ENCODE measurements at places on chromosomes 4 and X. TPM values are rescaled to one million over a fixed set of nuclear protein-coding genes. Genes with fewer than 3 reads are reported as not detected.

DNA sequence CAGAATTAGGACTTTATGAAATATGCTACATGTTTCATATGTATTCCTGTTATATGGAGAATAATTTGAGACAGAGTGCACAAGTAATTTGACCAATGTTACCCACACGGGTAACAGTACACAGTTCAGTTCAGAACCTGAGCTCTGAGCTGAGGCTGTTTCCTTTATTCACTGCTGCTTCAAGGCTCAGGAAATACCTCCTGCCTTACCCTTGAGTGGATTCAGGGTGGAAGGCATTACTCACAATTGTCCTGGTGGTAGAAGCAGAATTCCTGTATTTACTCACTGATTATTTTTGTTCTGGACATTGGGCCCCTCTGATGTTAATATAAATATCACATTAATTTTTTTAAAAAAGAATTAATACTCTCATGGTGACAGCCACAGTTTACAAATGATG, 73.5 kb upstream of the CAMK2D start:
- no peaks in the 10 kb centered on the region for H3K4me1 ChIP-seq
- no peaks in the 10 kb centered on the region for H3K27me3 ChIP-seq
- no peak overlapping the region for H3K4me3 ChIP-seq
- H3K27ac ChIP-seq = no peak overlapping the region

The CHIC1 gene
- total RNA-seq = 10.6 TPM

GRCh38 chrX:106611679-106612392, at the start of gene RADX:
Gene RADX, plus strand, starts transcription at chrX:106611978. Its CDS starts 103 bp downstream, at chrX:106612081.
- peak within 1 kb of the TSS; percentile 71 for H3K27ac ChIP-seq
- peak within 1 kb of the TSS; percentile 31 for H3K4me3 ChIP-seq
- H3K36me3 ChIP-seq = no peaks in the 10 kb centered on the region
- H3K4me1 ChIP-seq = no peaks in the 10 kb centered on the region
- H3K27me3 ChIP-seq = no peaks in the 10 kb centered on the region
- peak; percentile 34 for DNase-seq

- no peak overlapping the region for H3K4me3 ChIP-seq
- no peaks in the 10 kb centered on the region for H3K4me1 ChIP-seq
- peak overlapping the region; percentile 67 for H3K27ac ChIP-seq
These were observed 23.7 kb upstream of the GLRA2 start for GRCh38 chrX:14505648-14506047.
